ENCODE measurements at places on chromosomes 7 and 10.

DNA sequence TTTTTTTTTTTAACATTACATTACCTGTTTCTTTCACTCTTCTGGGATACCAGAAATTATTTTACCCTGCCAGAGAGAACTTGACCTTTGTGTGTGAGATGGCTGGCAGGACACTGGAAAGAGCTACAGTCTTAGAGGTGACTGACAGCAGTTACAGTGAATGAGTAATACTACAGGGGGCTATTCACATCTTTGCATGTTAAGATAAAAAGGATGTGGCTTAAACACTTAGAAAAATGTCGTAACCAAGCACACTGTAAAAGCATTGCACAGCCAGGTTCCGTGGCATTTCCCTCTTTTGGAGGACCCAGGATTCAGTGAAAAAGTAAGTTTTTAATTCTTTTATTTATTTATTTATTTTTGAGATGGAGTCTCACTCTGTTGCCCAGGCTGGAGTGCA, 18.8 kb upstream of the TBC1D12 start:
- no peak for DNase-seq

DNA sequence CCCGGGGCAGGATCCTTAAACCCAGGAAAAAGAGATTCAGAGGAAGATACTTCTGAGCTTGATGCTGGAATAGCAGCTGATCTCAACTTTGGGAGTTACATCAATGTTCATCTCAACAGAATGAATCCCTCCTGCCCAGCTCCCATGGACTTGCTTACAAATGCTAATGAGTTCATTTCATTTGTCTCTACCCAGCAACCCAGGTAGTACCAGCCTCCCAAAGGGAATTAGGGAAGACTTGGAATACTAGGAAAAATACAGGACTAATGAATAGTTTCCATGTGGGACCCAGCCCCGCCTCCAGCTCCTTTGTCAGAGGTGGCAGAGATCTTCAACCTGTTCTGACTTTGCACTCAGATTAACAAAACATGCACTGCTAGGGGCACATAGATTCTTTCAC, 22.1 kb upstream of the TCF7L2 start:
- no peak for DNase-seq

- no peak for DNase-seq
Observed at GRCh38 chr7:85125651-85126131, 61.2 kb downstream of the SEMA3D start.

- DNase-seq: no peak
Observed at GRCh38 chr7:26787701-26788100, 76.7 kb downstream of the SKAP2 start.

DNA sequence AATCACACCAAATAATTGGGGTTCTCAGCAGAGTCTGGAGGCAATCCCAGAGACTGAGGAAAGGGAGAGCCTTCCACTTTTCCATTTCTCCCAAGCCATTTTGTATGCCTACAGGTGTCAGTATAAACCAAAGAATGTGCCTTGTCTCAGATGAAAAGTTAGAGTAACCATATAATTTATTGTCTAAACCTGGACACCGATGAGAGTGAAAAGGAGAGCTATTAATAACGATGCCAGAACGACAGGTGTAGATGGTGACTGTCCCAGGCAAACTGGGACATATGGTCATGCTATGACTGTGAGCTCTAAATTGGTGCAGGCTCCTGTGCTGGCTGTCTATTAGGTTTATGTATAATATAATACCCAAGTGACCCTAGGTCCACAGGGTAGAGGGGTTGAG, 219.6 kb downstream of the ARHGAP12 start:
- DNase-seq: no peak

- DNase-seq: no peak
Observed at GRCh38 chr7:140639366-140640053, 1.1 kb downstream of the DENND2A start.

- peak; percentile 97 for DNase-seq
Observed at GRCh38 chr10:71473671-71474599, 77.2 kb downstream of the CDH23 start.

DNA sequence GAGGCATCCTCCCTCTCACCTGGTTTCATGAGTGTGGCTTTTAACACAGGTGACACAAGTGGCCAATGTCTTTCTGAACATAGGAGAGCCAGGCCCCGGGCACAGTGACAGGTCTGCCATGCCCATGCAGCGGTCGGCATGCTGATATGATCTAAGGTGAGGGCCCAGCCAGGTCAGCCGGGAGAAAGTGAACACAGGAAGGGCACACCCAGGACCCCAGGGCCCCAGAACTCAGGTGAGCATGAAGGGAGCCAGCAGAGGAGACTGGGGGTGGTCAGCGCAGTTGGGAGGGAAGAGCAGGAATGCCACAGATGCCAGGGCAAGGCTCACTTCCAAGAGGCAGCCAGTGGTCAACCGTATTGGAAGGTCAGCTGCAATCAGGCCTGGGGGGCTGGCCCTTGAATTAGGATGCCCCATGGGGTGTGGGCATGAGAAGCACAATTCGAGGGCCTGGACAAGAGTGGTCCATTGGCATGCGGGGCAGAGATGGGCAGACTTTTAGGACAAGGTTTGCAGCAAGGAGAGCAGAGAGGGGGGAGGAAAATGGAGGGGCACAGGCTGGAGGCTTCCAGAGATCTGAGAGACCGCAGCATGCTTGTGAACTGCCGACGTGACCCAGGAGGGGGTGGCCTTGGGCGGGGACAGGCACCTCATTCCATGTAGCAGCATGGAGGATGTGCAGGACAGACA, 3.9 kb upstream of the INPP5A start:
- DNase-seq: no peak

DNA sequence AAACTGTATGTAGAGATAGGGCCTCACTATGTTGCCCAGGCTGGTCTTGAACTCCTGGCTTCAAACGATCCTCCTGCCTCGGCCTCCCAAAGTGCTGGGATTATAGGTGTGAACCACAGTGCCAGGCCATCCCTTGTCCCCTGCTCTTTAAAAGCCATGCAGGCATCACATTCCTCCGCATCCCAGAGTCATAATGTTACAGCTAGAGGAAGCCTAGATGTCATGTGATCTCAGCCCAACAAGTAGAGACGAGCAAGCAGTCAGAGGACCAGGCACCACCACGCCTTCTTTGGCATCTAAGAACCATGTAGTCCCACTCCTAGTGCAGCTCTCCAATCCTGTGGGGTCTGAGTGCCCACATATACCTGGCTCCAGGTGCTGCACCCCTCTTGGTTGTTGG, 13.1 kb downstream of the PODXL start:
- DNase-seq: no peak

DNA sequence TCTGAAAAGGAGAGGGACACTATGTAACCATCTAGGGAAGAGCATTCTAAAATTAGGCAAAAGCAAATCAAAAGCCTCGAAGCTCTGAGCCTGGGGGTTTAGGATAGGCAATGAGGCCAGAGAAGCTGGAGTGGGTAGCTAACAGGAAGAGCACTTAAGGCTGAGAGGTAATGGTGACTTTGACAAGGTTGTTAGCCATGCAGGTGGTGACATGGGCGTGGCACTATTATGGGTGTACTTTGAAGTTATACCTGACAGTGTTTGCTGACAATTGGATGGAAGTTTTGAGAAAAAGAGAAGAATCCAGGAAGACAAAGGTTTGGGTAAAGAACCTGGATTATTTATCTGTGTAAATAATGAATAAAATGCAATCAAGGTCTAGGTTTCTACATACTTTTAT, 383.0 kb upstream of the SEMA3C start:
- DNase-seq: no peak

GRCh38 chr7:127699853-127700252, 47.9 kb downstream of the SND1 start:
- no peak for DNase-seq

DNA sequence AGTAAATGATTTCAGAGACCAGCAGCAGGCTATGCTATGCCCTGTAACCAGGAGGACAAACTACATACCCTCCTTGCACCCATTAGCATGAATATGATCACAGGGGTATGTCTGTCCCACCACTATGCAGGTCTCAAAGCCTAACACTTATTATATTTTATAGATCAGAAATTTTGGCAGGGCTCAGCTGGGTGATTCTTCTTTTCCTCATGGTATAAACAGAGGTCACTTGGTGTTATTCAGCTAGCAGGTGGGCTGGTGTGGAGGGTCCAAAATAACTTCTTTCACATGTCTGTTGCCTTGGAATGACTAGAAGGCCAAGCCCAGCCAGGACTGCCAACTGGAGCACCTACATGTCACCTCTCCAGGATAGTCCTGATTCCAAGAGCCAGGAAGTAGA, 252.9 kb downstream of the ARHGAP12 start:
- DNase-seq: no peak

DNA sequence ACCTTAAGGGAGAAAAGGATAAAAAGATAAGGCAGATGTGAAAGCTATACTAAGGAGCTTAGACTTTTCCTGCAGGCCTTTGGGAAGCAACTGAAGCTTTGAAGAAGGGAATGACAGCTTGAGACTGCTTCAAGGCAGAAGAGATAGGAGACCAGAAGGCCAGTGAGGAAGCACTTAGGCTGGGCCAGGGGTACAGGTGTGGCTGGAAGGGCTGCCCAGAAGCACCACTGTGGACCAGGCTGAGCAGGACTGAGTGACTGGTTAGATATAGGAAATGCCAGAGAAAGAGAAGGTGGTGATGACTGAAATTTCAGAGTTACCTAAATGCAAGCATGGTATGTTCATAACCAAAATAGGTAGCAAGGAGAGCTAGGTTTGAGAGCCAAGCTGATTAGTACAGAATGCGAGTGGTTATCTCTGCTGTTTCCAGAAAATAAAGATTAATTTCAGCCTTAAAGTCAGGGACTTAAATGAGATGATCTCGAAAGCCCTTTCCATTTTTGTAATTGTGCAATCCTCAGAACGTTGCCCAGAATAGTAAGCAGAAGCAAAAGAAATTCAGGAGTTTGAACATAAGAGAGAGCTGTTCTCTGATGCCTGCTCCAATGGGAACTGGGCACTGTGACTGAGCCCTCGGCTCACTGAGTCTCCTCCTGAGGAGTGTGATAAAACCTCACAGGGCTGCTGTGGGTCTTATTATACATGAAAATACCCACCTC, 54.9 kb downstream of the MET start:
- no peak for DNase-seq

- DNase-seq: no peak
Observed at GRCh38 chr7:7861211-7861633, 107.4 kb upstream of the GLCCI1 start.

All from left lobe of liver (tissue), 2 donors.